ENCODE measurements at places on chromosomes 12 and 14.

GRCh38 chr12:32702473-32702872 is 23.4 kb downstream of the DNM1L start:
- DNase-seq: no peak

DNA sequence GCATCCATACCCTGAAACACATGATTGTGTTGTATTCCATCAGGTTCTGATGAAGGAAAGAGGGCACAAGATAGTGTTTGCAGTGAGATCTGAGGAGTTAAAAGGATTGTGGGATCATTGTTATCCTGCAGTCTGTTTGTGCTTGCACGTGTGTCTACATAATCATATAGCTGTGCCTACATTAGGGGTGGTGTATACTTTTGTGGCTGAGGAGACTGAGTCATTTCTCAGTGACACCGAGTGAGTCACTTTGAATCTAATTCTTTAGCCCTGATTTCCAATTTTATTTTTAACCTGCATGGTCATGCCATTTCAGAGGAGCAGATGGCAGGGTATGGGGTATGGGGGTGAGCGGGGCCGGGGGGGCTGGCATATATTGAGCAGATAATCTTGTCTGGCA is 133.2 kb downstream of the ANO4 start:
- no peak for DNase-seq

- no peak for DNase-seq
These were observed 13.8 kb upstream of the SLC38A2 start for GRCh38 chr12:46386360-46386867.

- DNase-seq: no peak
These were observed 142.4 kb downstream of the ITPR2 start for GRCh38 chr12:26690601-26691000.

GRCh38 chr12:109115758-109116610 is at the start of gene ACACB:
TSS of gene ACACB (plus strand) at chr12:109116587. CDS start at chr12:109139406, 22,819 bp downstream.
- DNase-seq: no peak

- DNase-seq: no peak
These were observed 6.4 kb downstream of the SSH1 start for GRCh38 chr12:108850854-108851573.

Measured in stimulated activated CD8-positive, alpha-beta memory T cell treated with anti-CD3 and anti-CD28 coated beads, Interleukin-4, amount 100 ng/mL, for 4 hours (primary cell).